ENCODE measurements at places on chromosomes 4 and X. TPM values are rescaled to one million over a fixed set of nuclear protein-coding genes. Genes with fewer than 3 reads are reported as not detected.

- DNase-seq = peak; percentile 36
Observed at GRCh38 chr4:37453281-37453998, 208.9 kb downstream of the NWD2 start.

DNA sequence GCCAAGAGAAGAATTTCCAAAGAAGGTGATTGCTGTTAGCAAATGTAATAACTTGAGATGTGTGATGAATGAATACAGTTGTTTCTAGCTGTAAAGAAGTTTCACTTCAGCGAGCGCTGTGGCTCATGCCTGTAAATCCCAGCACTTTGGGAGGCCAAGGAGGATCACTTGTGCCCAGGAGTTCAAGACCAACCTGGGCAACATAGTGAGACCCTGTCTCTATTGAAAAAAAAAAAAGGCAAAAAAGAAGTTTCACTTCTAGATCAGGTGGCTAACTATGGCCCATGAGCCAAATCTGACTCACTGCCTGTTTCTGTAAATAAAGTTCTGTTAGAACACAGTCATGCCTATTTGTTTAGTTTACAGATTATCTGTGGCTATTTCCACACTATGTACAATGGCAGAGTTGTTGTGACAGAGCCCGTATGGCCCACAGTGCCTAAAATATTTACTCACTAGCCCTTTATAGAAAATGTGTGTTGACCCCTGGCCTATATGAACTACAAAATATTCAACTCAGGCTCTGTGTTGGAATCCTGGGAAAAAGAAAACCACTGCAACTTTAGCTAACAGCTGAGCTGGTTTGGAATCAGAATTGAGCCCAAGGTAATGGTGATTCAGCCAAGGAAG, 54.1 kb upstream of the PRPS1 start:
- no peak for DNase-seq

- DNase-seq = no peak
Observed at GRCh38 chr4:153152501-153153338, 51.5 kb upstream of the TRIM2 start.

GRCh38 chr4:76156635-76157034, 8.4 kb upstream of the NUP54 start:
- DNase-seq = no peak

Gene UGT8
- 0.46 TPM for total RNA-seq

Gene ITM2A
- total RNA-seq = 69.7 TPM

DNA sequence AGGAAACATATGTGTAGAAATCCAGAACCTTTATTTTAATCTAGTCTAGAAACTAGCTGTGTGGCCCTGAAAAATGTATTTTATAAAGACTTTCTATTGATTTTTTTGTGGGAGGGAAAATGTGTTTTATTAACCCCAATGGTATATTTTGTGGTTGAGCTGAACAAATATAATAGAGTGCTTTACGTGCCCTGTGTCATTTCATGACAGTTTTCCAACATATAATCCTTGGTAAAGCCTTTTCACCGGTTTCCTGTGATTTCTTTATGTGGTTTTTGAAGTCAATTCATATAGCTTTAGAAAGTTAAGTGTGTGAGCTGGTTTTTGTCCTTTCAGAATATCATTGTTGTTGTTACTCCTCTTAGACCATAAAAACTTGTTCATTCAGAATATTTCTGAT, 375.7 kb downstream of the ADGRL3 start:
- no peak for DNase-seq

- no peak for DNase-seq
Observed at GRCh38 chr4:180810581-180810980, 1432.6 kb upstream of the TENM3 start.

GRCh38 chr4:166482758-166483157, 609.7 kb downstream of the TLL1 start:
- DNase-seq = no peak

Gene TCP11X2
- not detected for total RNA-seq

DNA sequence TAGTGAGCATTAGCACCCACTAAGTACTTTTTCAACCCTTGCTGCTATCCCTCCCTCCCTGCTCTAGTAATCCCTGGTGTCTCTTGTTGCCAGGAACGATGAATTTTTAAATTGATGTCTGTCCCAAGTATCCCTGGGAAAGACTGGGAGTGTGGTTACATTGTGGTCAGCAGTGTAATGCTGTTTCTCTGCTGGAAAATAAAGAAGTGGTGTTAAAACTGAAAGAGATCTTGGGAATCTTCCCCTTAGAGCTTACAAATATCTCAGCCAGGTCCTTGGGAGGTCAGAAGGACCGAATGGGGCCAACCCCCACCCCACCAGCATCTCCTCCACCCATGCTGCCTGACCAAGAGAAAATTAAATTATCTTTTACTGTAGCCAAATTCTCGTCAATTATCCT, 174.5 kb upstream of the MXRA5 start:
- DNase-seq = no peak

Gene MAGEA1
- not detected for total RNA-seq

GRCh38 chrX:121455890-121456289, 408.5 kb downstream of the GLUD2 start:
- DNase-seq = no peak
